Liver (tissue), 10 donors: ENCODE measurements at places on chromosomes 3 and 15.
A peak's percentile ranks its signal among the peaks of the same experiment; 100 is the strongest.

GRCh38 chr3:30639937-30640336, 33.5 kb downstream of the TGFBR2 start:
- no peak overlapping the region for H3K4me3 ChIP-seq
- no peaks in the 10 kb centered on the region for H3K36me3 ChIP-seq
- no peak overlapping the region for H3K27ac ChIP-seq
- H3K27me3 ChIP-seq, result no peaks in the 10 kb centered on the region

- no peaks in the 10 kb centered on the region for H3K36me3 ChIP-seq
- H3K27me3 ChIP-seq, result no peaks in the 10 kb centered on the region
- no peak overlapping the region for H3K4me3 ChIP-seq
- no peak for DNase-seq
Observed at GRCh38 chr15:88036154-88036839, 220.2 kb downstream of the NTRK3 start.

DNA sequence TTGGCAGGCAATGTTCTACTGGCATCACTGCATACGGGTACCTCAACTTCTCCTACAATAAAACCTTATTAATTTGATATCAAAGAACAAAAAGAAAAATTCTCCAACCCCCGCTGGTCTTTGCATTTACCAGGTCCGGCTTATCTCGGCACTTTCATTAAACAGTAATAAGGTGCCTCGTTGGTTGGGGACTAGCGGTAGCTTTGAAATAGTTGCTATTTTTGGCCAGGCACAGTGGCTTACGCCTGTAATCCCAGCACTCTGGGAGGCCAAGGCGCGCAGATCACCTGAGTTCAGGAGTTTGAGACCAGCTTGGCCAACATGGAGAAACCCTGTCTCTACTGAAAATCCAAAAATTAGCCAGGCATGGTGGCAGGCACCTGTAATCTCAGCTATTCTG, 32.0 kb upstream of the CGNL1 start:
- no peak overlapping the region for H3K27ac ChIP-seq
- no peaks in the 10 kb centered on the region for H3K4me1 ChIP-seq
- H3K36me3 ChIP-seq, result no peaks in the 10 kb centered on the region

DNA sequence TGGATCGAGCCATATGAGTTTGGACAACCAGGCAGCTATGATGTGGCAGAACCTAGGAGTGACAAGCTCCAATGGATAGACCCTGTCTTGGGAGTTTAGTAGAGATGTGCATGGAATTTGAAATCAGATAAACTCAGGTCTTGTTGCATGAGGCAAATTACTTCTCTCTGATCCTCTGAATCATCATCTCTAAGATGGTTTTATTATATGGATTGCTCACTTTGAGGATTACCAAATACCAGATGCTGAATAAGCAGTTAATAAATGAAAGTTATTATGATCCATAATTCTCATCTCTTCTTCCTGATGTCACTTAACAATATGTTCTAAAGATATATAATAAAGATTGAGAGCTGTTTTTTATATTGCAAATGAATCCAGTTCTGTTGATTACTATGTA, 622.2 kb downstream of the NTRK3 start:
- H3K4me1 ChIP-seq, result no peaks in the 10 kb centered on the region
- H3K4me3 ChIP-seq, result no peak overlapping the region
- no peak for DNase-seq

DNA sequence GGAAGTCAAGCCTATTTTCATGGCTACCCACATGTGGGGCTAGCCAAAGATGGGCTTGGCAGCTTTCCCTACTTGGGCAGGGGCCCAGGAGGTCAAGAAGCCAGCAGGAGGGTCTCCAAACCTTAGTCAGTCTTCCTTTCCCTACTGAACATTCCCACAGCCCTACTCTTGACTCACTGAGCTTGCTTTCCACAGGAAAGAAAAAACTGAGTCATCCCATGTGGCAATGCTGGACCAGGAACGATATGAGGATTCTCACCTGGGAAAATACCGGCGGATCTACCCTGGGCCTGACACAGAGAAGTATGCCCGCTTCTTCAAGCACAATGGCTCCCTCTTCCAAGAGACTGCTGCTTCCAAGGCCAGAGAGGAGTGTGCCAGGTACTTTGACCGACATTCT, 3.7 kb upstream of the NGRN start:
- H3K4me1 ChIP-seq, result peaks cover 8% of the 10 kb centered on the region
- DNase-seq, result no peak
- H3K4me3 ChIP-seq, result no peak overlapping the region
- H3K27me3 ChIP-seq, result no peaks in the 10 kb centered on the region
- no peak overlapping the region for H3K27ac ChIP-seq

DNA sequence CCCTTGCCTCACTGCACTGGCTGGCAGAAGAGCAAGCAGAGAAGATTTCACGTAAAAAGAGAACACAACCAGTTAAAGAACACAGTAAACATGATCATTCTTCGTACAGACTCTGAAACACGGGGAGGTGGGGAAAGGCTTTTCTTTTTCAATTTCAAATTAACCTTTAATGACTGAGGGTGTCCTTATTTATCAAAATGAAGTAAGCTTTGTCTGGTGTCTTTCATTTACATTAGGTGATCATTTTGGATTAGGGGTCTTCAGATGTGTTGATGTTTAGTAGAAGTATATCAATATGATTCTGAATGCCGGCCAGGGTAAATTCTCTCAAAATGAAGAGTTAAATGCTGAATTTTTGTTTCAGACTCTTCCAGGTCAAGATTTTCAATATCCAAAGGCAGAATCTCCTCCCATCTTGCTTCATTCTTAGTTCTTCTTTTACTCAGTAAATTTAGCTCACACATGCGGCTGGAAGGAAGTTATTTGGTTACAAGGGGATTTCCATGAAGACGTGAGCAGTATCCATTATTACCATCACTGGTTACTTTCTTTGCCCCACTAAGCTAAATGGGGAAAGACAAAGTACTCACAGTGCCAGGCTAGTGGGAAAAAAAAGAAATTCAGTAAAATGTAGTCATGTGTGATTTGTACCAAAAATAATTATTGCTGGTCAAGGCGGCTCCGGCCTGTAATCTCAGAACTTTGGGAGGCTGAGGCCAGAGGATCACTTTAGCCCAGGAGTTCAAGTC, 272.2 kb upstream of the NR2F2 start:
- H3K36me3 ChIP-seq, result no peaks in the 10 kb centered on the region
- H3K27me3 ChIP-seq, result no peaks in the 10 kb centered on the region
- no peak overlapping the region for H3K27ac ChIP-seq

DNA sequence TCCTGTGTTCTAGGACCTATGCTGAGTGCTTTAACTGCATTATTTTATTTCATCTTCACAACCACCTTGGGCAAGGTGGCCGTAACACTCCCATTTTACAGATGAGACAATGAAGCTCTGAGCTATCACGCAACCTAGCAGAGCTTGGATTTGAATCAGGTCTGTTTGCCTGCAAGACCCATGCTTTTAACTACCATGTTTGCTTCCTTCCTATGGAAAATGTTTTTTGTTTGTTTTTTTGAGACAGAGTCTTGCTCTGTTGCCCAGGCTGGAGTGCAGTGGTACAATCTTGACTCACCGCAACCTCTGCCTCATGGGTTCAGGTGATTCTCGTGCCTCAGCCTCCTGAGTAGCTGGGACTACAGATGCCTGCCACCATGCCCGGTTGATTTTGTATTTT, 24.7 kb upstream of the HERC1 start:
- no peaks in the 10 kb centered on the region for H3K36me3 ChIP-seq
- peaks cover 6% of the 10 kb centered on the region for H3K4me1 ChIP-seq
- no peak overlapping the region for H3K27ac ChIP-seq
- H3K27me3 ChIP-seq, result no peaks in the 10 kb centered on the region
- DNase-seq, result no peak

GRCh38 chr3:129173725-129174124, 10.0 kb downstream of the CNBP start:
- peaks cover 18% of the 10 kb centered on the region for H3K36me3 ChIP-seq
- DNase-seq, result no peak
- no peak overlapping the region for H3K27ac ChIP-seq
- H3K27me3 ChIP-seq, result no peaks in the 10 kb centered on the region
- H3K4me3 ChIP-seq, result no peak overlapping the region

- no peak overlapping the region for H3K4me3 ChIP-seq
- no peaks in the 10 kb centered on the region for H3K27me3 ChIP-seq
- no peaks in the 10 kb centered on the region for H3K36me3 ChIP-seq
Observed at GRCh38 chr3:127454968-127455367, 135.6 kb downstream of the TPRA1 start.

DNA sequence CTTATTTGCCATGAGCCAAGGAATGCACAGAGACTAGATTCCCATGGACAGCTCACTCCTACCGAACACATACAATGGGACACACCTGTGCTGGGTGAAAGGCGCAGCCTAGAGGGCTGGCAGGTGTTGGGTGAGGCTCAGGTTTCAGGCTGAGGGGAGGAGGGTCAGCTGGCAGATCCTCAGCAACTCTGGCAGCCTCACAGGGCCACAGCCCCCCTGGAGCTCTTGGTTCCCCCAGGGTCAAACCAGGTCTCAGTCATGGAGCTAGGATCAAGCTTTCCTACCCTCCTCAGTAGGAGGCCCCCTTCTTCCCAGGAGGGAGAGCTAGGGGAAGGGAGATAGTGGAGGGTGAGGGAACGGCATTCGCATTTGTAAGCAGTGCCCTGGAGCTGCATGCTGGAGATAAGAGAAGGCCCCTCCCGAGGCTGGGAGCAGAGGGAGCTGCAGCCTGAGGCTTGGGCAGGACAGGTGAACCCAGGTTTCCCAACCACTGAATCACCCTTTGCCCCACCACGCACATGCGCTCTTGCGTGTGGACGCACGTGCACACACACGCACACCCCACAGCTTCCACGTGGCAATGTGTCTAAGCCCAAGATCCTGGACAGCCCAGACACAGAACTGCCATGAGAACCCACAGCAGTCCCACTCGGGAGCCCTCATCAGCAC, 26.3 kb upstream of the TFRC start:
- H3K4me1 ChIP-seq, result no peaks in the 10 kb centered on the region
- no peak overlapping the region for H3K27ac ChIP-seq
- H3K4me3 ChIP-seq, result no peak overlapping the region
- peak; percentile 77 for DNase-seq
- H3K36me3 ChIP-seq, result no peaks in the 10 kb centered on the region
- H3K27me3 ChIP-seq, result no peaks in the 10 kb centered on the region

DNA sequence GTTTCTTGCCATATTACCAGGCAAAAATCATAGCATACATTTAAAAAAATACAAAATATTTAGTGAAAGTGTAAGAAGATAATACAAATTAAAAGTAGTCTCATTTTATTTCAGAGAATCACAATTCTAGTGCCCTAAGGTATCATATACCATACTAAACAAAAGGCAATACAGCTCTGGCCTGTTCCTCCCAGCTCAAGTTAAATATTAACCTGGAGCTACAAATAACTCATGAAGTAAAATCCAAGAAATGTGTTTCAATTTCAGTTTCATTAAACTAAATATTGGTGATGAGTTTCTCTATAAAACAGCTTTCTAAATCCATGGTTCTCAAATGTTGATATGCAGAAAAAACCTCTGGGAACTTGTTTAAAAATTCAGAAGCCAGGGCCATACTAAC, 67.7 kb downstream of the INO80 start:
- peaks cover 7% of the 10 kb centered on the region for H3K4me1 ChIP-seq
- no peak overlapping the region for H3K4me3 ChIP-seq
- peak overlapping the region; percentile 74 for H3K27ac ChIP-seq
- H3K36me3 ChIP-seq, result peaks cover 23% of the 10 kb centered on the region
- no peak for DNase-seq
- H3K27me3 ChIP-seq, result no peaks in the 10 kb centered on the region

DNA sequence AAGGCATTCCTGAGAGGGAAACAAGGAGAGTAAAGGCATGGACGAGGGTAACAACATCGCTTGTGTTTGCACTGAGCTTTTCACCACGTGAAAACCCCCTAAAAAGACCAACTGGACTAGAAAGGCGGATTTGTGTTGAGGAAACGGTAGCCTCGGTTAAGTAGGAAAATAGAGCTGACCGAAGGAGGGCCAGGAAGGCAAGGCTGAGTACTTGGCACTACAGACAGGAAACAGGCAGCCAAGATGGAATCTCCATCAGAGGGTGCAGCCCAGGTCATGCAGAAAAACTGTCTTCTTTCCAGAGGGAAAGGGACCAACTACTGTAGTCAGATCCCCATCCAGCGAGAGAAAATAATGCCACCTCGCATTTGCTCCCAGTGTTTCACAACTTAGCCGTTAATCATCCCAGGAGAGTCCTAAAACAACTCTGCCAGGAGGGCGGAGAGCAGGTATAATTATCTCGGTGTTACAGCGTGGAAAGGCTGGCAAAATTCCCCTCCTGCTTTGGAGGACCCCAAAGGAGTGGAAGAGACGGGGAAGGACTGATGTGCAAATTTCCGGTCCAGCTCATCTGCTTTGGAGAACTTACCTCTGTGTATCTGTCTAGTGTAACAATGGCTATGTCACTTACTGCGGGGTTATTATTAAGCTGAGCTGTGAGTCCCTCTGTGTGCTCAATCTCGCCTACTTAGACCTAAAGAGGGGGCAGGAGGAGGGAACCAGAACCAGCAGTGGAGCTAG, 77.2 kb downstream of the MYO1E start:
- DNase-seq, result no peak
- H3K4me1 ChIP-seq, result peaks cover 5% of the 10 kb centered on the region
- no peaks in the 10 kb centered on the region for H3K27me3 ChIP-seq
- no peak overlapping the region for H3K27ac ChIP-seq
- H3K4me3 ChIP-seq, result no peak overlapping the region

DNA sequence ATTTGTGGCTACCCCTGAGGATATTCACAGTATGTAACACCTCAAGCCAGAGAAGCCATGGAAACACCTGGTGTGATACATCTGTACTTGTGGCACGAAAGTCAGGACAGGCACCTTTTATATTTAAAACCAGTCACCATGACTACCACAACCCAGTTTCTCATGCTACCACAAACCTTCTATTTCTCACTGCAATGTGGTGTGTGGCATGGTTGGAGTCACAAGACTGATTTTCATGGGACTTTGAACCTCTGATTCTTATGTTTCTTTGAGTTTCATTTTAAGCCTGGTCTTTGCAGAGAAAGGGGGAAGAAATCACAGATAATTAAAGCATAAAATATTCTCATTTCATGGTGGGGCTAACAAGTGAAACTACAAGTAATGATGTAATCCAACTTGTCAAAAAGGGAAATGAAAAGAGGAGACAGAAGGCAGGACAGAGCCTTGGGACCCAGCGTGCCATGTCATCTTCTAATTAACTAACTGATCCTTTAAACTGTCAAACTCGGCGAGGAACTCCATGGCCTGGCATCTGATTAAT, 175.9 kb downstream of the PDZRN3 start:
- no peak for DNase-seq
- H3K36me3 ChIP-seq, result no peaks in the 10 kb centered on the region
- no peak overlapping the region for H3K4me3 ChIP-seq
- no peak overlapping the region for H3K27ac ChIP-seq
- peaks cover 2% of the 10 kb centered on the region for H3K27me3 ChIP-seq

GRCh38 chr3:156918746-156919145, 92.6 kb downstream of the LEKR1 start:
- no peak overlapping the region for H3K27ac ChIP-seq
- H3K27me3 ChIP-seq, result no peaks in the 10 kb centered on the region
- no peak for DNase-seq
- no peaks in the 10 kb centered on the region for H3K36me3 ChIP-seq

GRCh38 chr15:55823699-55824340, 80.9 kb upstream of the PRTG start:
- no peaks in the 10 kb centered on the region for H3K4me1 ChIP-seq
- H3K36me3 ChIP-seq, result peaks cover 1% of the 10 kb centered on the region
- H3K4me3 ChIP-seq, result no peak overlapping the region
- H3K27me3 ChIP-seq, result no peaks in the 10 kb centered on the region
- no peak for DNase-seq
